NCI-H2107 (cell line): ENCODE measurements at places on chromosomes 3 and 15.
A peak's percentile ranks its signal among the peaks of the same experiment; 100 is the strongest.

- no peak for DNase-seq
Measured at GRCh38 chr3:62818347-62818746, 56.9 kb downstream of the CADPS start.

GRCh38 chr3:129004639-129005295, 3.7 kb downstream of the EFCC1 start:
- no peak for DNase-seq

GRCh38 chr3:154981201-154981600, 98.9 kb upstream of the MME start:
- DNase-seq, result no peak

- DNase-seq, result no peak
Measured at GRCh38 chr15:70212286-70212962, 114.7 kb upstream of the TLE3 start.

DNA sequence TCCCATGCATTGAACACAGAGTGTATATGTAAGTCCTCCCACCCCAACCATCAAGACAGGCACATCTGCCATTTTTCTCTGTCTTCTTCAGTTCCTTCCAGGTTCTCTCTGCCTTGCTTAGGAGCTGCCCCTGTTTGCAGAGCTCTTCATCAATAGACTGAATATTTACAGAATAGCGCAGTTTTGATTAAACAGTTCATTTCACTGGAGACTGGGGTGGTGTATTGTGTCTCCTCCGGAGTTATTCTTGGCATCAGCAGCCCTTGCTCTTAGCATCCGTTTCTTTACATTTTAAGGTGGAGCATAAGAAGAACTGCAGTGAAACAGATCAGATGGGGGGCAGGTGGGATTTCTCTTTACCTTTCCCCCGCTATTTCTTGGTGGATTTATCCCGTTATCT, 87.7 kb downstream of the LIPC start:
- DNase-seq, result no peak

GRCh38 chr3:122019493-122019892, 2.6 kb downstream of the ILDR1 start:
- no peak for DNase-seq

GRCh38 chr3:3605226-3605625, 194.0 kb upstream of the LRRN1 start:
- no peak for DNase-seq

GRCh38 chr15:69805248-69805953, 292.3 kb downstream of the TLE3 start:
- DNase-seq, result no peak

- peak; percentile 22 for DNase-seq
Measured at GRCh38 chr3:16482770-16483531, 30.5 kb downstream of the RFTN1 start.

- no peak for DNase-seq
Measured at GRCh38 chr3:119783255-119783654, 1.4 kb downstream of the NR1I2 start.

GRCh38 chr3:9704347-9705322, 1.0 kb downstream of the CPNE9 start:
- no peak for DNase-seq

DNA sequence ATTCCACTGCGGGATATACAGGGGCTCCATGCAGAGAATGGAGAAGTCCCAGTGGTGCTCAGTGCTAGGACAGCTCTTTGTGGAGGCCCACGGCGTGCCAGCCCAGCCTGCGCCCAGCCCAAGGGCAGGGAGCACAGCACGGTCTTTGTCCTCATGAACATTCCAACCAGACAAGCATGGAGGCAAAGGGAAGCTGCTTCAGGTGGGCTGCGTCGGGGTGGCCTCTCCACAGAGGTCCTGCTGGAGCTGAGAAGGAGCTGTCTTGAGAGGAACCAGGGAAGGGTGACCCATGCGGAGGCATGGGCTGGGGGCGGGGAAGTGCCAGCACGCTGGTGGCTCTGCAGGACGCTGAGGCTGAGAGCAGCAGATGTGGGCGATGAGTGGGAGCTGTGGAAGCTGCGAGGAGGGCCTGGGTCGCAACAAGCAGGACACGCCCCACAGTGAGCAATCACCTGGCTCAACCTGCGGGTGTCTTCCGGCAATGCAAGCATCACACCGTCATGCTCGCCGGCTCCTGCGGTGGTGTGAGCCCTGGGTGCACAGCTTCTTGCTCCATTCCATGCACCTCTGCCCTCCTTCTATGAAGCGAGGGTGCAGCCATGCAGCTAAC, 14.0 kb upstream of the KLF15 start:
- DNase-seq, result no peak

GRCh38 chr3:38454178-38454883, 641 bp downstream of the ACVR2B start:
- no peak for DNase-seq

- DNase-seq, result no peak
Measured at GRCh38 chr15:31387092-31387478, 60.5 kb downstream of the KLF13 start.

- no peak for DNase-seq
Measured at GRCh38 chr15:64911311-64912186, at the start of gene ANKDD1A. Gene ANKDD1A, plus strand, starts transcription at chr15:64911902. Its CDS starts 29 bp downstream, at chr15:64911931.

DNA sequence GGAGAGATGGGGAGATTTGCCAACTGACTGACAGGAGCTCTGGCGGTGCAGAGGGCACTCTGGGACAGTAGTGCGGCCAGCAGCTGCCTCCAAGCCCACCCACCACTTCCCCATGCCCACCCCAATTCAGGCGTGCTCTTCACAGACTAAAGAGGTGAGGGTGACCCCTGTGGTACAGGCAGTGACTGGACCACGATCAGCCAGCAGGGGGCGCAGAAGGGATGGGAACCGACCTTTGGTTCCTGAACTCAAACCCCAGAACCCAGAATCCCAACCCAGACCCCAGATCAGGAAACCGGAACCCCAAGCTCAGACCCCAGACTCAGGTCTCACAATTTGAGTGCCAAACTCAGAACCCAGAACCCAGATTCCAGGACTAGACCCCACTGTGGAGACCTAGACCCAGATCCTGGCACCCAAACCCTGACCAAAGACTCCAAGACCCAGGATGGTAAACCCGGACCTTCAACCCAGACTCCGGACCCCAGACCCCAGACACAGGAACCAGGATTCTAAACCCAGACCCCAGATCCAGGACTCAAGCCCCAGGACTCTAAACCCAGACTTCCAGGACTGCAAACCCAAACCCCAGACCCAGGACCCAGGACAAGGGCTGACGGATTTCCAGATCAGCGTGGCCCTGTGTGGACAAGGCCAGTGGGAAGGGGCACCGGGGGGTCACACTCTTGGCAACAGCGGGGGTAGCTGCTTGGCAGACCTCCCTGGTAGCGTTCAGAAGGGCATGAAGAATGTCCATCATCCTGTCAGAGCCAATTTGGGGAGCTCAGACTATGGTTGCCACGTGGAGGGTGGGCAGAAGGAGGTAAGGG, 3.7 kb upstream of the MYL3 start:
- DNase-seq, result no peak

DNA sequence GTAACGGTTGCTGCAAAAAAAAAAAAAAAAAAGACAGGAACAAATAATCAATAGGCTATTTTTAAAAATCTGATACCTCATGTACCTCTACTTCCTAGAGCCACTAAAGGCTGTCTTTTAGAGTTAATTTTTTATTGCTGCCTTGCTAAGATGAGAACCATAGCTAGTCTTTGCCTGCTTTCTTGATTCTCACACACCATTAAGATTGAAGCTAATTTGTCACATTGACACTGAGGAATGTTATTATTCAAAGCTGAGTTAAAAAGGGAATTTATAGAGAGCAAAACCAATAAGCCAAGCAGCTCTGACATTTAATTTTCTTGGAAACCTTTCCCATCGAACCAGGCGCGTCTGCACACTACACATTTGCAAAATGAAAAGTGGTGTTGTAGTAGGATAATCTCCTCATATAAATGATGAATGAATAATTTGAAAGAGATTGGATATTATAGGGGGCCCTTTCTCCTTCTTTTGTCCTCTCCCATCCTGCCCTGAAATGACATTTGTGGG, 149.7 kb downstream of the TMEM108 start:
- DNase-seq, result no peak

- no peak for DNase-seq
Measured at GRCh38 chr3:122918576-122919290, 108.8 kb downstream of the SEMA5B start.

DNA sequence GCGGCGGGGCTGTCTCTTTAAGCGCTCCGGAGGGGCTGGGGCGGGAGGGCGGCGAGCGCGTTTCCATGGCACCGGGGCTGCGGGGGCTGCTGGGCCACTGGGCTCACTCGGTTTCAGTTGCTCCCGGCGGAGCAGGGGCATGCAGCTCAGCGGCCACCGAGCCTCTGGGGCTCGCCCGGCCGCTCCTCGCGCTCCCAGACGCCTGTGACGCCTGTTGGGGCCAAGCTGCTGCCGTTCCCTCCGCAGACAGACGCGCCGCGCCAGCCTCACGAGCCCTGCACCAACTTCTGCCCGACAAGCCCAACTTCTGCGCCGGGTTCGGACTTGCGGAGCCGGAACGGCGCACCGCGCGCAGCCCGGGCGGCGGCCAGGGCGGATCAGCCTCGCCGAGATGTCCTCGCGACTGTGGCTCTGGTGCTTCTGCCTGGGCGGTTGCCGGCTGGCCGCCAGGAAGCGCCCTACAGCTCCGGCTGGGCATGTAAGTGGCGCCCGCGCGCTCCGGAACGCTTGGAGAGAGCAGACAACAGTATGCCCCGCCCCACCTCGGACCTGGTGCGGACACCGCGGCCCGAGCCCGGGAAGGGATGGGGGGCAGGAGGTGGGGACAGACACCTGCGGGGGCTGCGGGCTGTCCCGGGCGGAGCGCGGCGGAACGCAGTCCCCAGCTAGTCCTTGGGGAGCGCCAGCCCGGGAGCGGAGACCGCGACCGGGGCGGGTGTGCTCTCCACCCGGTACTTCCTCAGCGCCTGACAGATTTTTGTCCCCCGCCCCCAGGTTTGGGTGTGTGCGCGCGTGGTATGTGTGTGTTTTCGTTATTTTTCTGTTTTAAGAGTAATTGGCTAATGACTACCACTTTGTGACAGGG, 154.1 kb upstream of the GOLIM4 start:
- DNase-seq, result peak; percentile 84

GRCh38 chr3:162077108-162077507, 580.5 kb downstream of the OTOL1 start:
- DNase-seq, result no peak

- no peak for DNase-seq
Measured at GRCh38 chr3:132786890-132787289, 64.7 kb upstream of the NPHP3 start.

GRCh38 chr3:150874666-150875219, 30.5 kb downstream of the MINDY4B start:
- DNase-seq, result no peak

DNA sequence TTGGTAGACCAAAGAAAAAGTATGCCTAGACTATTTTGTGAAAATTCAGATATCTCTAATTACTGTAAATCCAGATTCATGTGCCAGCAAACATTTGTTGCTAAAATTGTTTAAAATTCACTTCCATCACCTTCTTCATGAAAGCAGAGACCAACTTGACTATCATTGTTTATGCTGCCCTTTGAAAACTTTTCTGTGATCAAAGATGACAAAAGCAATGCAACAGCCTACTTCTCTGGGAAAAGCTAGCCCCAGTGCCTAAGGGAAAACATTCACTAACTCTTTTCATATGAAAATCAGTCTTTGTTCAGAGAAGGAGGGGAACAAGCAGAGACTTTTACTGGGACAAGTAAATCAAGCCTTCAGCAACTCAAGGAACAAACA, 178.0 kb upstream of the P2RY1 start:
- DNase-seq, result no peak

- DNase-seq, result no peak
Measured at GRCh38 chr3:5073374-5074085, 48.6 kb upstream of the ARL8B start.

GRCh38 chr3:197547306-197548011, 8.3 kb downstream of the BDH1 start:
- no peak for DNase-seq

- no peak for DNase-seq
Measured at GRCh38 chr3:142356818-142357217, 91.0 kb downstream of the XRN1 start.

- no peak for DNase-seq
Measured at GRCh38 chr15:53589520-53590057, 169.9 kb downstream of the WDR72 start.

- peak; percentile 35 for DNase-seq
Measured at GRCh38 chr3:159884661-159885402, 103.8 kb upstream of the IL12A start.

DNA sequence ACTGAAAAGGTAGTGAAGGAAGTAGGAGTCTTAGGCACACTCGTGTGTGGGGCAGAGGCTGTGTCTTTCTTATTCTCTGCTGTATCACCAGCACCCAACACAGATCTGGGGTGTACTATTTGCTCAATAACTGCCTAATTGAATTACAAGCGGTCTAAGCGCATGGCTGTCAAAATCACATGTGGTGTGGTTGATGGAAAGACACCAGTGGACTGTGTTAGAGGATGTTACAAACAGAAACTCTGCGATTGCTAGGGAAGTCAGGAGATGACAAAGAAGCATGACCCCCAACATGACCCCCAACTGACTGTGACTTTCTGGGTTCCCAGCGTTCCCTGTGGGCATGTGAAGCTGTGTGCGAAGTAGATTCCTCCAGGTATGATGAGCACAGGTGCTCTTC, 32.0 kb downstream of the ATG7 start:
- DNase-seq, result no peak

GRCh38 chr3:15326673-15327072, 5.7 kb downstream of the SH3BP5 start:
- no peak for DNase-seq

DNA sequence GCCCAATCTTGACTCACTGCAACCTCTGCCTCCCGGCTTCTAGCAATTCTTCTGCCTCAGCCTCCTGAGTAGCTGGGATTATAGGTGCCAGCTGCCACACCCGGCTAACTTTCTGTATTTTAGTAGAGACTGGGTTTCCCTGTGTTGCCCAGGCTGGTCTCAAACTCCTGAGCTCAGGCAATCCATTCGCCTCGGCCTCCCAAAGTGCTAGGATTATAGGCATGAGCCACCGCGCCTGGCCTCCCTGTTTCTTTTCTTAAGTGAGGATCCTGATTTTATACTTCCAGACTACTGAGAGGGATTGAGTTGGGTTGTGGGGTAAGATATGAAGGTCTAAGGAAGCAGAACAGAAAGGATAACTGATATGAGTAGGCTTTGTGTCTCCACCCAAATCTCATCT, 106.8 kb downstream of the CNTN3 start:
- no peak for DNase-seq

- DNase-seq, result no peak
Measured at GRCh38 chr3:141366285-141367037, 1.8 kb upstream of the ZBTB38 start.

- no peak for DNase-seq
Measured at GRCh38 chr3:127769284-127770081, 52.8 kb downstream of the MGLL start.

DNA sequence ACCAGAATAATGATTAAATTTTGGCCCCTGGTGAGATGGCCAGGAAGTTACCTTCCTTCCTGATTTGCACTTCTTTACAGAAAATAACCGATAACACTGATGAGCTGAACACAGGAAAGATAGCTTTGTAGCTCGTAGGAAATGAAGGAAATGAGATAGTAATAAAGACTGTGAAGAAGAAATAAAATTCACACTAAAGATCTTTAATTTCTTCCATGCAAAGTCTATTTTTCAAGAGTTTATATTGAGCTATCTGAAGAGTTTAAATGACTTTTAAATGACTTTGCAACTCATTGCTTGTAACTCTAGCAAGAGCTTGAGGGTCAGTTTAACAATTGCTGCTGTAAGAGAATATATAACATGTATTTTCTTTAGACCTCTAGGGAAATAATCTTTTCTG, 543.0 kb downstream of the UNC13C start:
- no peak for DNase-seq

GRCh38 chr15:74928771-74929198, 9.1 kb downstream of the COX5A start:
- no peak for DNase-seq
